ENCODE measurements at places on chromosomes 5 and 9. TPM values are rescaled to one million over a fixed set of nuclear protein-coding genes. Genes with fewer than 3 reads are reported as not detected.

MED22 gene
- total RNA-seq = 28.6 TPM

RBM27 gene
- 13.9 TPM for total RNA-seq

ZNF462 gene
- 5.0 TPM for total RNA-seq

DNA sequence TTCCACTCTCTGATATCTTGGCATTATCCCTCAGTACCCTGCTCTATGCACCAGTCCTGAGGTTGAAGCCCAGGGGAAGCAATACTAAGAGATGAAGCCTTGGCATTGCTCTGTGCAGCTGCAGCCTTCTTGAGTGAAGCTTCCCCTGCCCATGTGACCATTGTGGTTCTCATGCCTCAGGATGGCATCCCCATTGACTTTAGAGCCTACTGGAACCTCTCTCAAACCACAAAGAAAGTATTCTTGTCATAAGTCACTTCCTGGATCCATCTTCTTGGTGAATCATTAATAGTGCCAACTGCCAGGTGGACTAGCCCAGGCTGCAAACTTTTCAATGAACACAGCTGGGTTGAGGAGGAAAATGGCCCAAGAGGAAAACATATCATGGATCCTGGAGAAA lies 283.9 kb upstream of the RFX3 start:
- H3K27me3 ChIP-seq = no peaks in the 10 kb centered on the region
- DNase-seq = peak; percentile 66
- H3K27ac ChIP-seq = no peak overlapping the region
- no peak overlapping the region for H3K4me3 ChIP-seq
- peaks cover 26% of the 10 kb centered on the region for H3K4me1 ChIP-seq

- H3K4me3 ChIP-seq = no peak overlapping the region
- H3K4me1 ChIP-seq = no peaks in the 10 kb centered on the region
- peak; percentile 2 for DNase-seq
- no peak overlapping the region for H3K27ac ChIP-seq
Measured at GRCh38 chr5:12704955-12705354, 800.7 kb upstream of the CTNND2 start.

DNA sequence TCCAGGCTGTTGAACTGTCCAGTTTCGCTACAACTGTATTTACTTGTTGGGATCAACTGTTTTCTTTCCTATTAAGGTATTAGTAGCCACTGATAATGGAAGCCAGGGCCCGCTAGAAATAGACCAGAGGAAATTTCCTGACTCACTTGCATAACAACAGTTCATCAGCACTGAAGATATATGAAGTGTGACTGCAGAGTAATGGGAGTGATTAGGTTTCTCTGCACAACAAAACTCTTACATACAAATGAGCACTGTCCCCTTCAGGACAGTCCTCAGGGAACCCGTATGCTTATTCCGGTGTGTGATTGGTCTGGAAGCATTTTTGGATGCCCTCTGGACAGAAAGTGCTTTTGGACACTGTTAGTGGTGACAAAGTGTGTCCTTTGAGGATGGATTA lies 55.3 kb downstream of the LIX1 start:
- DNase-seq = peak; percentile 8
- H3K36me3 ChIP-seq = no peaks in the 10 kb centered on the region
- H3K4me3 ChIP-seq = no peak overlapping the region
- peaks cover 60% of the 10 kb centered on the region for H3K27me3 ChIP-seq

DNA sequence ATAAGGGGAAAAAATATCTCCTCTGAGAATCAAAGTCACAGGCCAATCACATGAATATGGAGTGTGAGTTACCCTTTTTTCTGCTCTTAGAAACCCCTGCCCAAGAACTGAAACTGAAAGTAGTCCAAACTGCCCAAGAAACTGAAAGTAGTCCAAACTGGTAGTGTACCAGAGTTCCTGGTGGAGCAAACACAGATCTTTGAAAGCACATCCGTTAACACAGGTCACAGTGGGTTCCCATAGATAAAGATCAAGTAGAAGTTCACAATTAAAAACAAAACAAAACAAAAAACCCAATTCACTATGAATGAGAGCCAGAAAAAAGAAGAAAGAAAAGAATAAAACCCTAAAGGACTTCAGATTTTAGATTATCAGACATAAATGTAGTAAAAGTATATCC lies 332.4 kb upstream of the EFNA5 start:
- H3K4me3 ChIP-seq = peak overlapping the region; percentile 57
- peak; percentile 42 for DNase-seq
- H3K27me3 ChIP-seq = no peaks in the 10 kb centered on the region
- H3K27ac ChIP-seq = no peak overlapping the region
- H3K4me1 ChIP-seq = no peaks in the 10 kb centered on the region

Data from GM23248 (cell line).